H1 (cell line): ENCODE measurements at places on chromosomes 3 and 15.

GRCh38 chr3:144760831-144761230 is 789.2 kb downstream of the DIPK2A start:
- DNase-seq, result no peak
- H3K27ac ChIP-seq, result no peak overlapping the region
- no peaks in the 10 kb centered on the region for H3K36me3 ChIP-seq
- H3K27me3 ChIP-seq, result no peaks in the 10 kb centered on the region

DNA sequence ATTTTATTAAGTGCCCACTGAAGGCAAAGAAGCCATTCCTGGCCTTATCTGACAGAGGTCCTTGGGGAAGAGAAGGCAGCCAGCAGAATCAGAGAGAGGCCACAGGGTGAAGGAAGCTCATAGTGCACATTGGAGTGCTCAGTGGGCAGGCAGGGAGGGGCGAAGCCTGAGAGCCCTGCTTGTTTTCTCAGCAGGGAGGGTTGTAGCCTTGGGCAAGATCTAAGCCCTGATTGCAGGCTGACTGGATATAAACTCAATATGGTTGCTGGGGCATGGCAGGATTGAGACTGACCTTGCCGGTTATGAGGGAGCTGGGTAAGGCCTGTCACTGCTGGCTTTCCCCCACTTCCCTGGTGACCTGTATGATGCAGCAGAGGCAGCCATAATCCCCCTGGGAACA is 7.5 kb upstream of the IGSF11 start:
- H3K4me3 ChIP-seq, result no peak overlapping the region
- no peaks in the 10 kb centered on the region for H3K36me3 ChIP-seq
- no peaks in the 10 kb centered on the region for H3K27me3 ChIP-seq
- no peak for DNase-seq
- H3K4me1 ChIP-seq, result no peaks in the 10 kb centered on the region
- H3K27ac ChIP-seq, result no peak overlapping the region

DNA sequence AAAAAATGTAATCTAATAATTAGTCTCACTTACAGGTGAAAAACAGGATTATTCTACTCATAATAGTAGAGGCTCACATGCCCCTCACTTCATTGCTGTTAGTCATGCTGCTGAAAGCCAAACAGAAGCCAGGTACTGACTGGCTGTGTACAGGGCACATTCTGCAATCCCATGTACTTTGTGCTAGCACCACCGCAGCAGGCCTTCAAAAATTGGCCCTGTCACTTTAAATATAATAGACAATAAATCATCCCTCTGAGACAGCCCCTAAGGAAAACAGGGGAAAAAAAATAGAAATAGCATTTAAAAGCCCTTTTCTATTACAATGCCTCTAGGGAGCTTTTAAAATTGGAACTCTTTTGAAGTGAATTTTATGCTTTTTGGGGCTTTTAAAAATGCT is 723.8 kb downstream of the TUSC7 start:
- no peak overlapping the region for H3K27ac ChIP-seq
- H3K27me3 ChIP-seq, result no peaks in the 10 kb centered on the region
- DNase-seq, result no peak
- H3K4me3 ChIP-seq, result no peak overlapping the region
- H3K36me3 ChIP-seq, result no peaks in the 10 kb centered on the region

DNA sequence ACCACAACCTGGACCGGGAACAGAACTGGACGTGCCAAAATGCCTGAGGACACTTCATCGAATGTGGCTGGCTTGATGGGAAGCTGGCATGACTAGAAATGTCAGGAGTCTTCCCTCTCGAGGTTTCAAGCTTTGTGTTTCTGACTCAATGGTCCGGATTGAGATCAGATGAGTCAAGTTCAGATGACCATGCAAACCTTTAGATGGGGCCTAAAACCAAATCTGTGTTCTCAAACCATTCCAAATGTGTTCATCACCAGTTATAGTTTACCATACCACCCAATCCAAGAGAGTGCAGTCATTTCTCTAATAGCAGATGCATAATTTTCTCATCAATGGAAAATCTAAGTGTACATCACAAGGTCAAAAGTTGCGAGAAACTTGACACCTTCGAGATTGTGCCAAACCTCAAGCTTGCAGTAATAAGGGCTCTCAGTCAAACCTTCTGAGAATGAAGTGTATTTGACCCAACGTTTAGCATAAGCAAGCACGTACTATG is 369.1 kb downstream of the RORA start:
- H3K4me3 ChIP-seq, result no peak overlapping the region
- H3K36me3 ChIP-seq, result no peaks in the 10 kb centered on the region
- H3K4me1 ChIP-seq, result no peaks in the 10 kb centered on the region
- H3K27ac ChIP-seq, result no peak overlapping the region
- H3K27me3 ChIP-seq, result no peaks in the 10 kb centered on the region

DNA sequence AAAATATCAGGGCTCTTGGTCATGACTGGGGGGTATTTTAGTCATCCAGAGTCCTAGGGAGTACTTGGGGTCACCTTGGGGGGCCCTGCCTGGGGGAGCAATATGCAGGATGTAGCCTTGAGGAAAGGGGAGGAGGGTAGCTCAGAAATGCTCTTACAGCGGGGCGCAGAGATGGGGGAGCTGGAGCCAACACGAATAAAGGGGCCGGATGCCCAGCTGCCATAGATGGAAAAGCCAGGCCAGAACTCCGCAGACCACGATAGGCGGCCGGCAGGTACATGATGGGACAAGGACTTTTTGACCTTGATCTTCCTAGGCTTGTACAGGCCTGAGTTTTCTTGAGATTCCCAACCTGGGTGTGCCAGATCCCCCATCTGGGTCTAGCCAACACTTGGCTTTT is 47.7 kb upstream of the SLC6A1 start:
- H3K4me1 ChIP-seq, result no peaks in the 10 kb centered on the region
- no peak for DNase-seq
- no peaks in the 10 kb centered on the region for H3K27me3 ChIP-seq
- no peak overlapping the region for H3K4me3 ChIP-seq
- no peaks in the 10 kb centered on the region for H3K36me3 ChIP-seq

DNA sequence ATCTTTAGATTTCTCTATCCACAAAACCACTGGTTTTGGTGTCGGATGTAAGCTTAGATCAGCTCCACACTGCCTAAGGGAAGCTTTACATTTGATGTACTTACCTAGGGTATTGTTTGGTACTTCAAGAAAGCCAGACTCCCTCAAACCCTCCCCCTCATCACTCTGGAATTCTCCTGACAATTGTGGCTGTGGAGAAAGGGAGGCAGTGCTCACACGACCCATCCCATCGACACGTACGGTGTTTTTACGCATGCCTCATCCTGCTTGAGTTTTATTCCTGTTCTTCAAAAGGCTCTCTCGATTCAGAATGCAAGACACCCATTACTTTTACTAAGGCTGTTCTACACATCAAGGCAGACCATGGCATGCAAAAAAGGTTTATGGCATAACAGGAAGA is 67.3 kb upstream of the ONECUT1 start:
- H3K4me3 ChIP-seq, result no peak overlapping the region
- no peaks in the 10 kb centered on the region for H3K36me3 ChIP-seq
- DNase-seq, result no peak
- H3K27ac ChIP-seq, result no peak overlapping the region
- H3K27me3 ChIP-seq, result peaks cover 2% of the 10 kb centered on the region; the same call in 1 of the 2 replicates

DNA sequence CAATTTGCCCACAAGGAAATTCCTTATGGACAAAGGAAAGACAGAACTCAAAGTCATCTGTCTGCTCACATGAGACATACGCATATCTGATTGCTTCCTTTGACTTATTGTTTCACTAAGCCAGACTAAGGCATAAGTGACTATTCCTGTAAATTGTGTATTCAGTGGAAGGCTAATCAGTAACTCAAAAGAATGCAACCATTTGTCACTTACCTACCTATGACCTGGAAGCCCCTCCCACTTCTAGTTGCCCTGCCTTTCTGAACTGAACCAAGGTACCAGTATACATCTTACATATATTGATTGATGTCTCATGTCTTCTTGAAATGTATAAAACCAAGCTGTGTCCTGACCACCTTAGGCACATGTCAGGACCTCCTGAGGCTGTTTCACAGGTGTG is 53.5 kb upstream of the PROK2 start:
- no peaks in the 10 kb centered on the region for H3K27me3 ChIP-seq
- DNase-seq, result no peak
- H3K36me3 ChIP-seq, result no peaks in the 10 kb centered on the region
- H3K4me3 ChIP-seq, result no peak overlapping the region
- H3K27ac ChIP-seq, result no peak overlapping the region

GRCh38 chr15:71154607-71155200 is 39.4 kb downstream of the THSD4 start:
- DNase-seq, result no peak
- no peaks in the 10 kb centered on the region for H3K27me3 ChIP-seq
- H3K36me3 ChIP-seq, result no peaks in the 10 kb centered on the region
- no peaks in the 10 kb centered on the region for H3K4me1 ChIP-seq

DNA sequence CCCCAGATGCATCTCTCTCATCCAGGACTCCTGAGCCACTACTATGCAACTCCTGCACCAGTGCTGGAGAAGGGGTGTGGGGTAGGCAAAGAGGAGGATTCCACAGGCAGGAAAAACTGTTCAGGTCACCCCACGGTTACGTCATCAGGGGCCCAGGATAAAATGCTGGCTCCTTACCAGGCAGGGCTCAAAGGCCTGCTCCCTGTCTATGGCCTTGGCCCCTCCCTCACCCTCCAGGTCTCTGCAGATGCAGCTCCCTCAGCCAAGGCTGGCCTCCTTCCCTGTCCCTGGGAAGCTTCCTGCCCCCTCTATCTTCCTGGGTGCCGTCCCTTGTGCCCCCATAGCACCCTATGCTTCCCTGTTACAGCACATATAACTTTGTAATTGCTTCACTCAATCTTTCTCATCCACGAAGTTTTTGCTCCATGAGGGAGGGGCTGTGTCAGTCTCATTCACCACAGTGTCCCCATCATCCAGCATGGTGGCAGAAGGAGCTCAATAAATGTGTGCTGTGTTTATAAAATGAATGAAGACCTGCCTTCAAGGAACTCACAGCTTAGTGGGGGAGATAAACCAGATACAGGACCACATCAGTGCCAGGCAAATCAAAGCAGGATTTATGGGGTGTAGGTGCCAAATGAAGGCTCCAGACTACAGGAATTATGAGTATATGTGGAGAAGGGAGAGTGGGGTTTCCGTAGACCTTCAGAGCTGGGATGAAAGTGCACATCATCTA is 18.6 kb downstream of the KBTBD13 start:
- H3K4me3 ChIP-seq, result no peak overlapping the region
- H3K27ac ChIP-seq, result no peak overlapping the region
- H3K27me3 ChIP-seq, result no peaks in the 10 kb centered on the region
- no peaks in the 10 kb centered on the region for H3K36me3 ChIP-seq

GRCh38 chr3:109023656-109024254 is 70.1 kb upstream of the GUCA1C start:
- DNase-seq, result no peak
- no peaks in the 10 kb centered on the region for H3K4me1 ChIP-seq
- no peak overlapping the region for H3K4me3 ChIP-seq

- no peak overlapping the region for H3K4me3 ChIP-seq
- H3K27me3 ChIP-seq, result no peaks in the 10 kb centered on the region
- no peaks in the 10 kb centered on the region for H3K36me3 ChIP-seq
- no peaks in the 10 kb centered on the region for H3K4me1 ChIP-seq
- DNase-seq, result no peak
Measured at GRCh38 chr3:140223197-140223596, 288.2 kb downstream of the CLSTN2 start.

- no peak for DNase-seq
Measured at GRCh38 chr15:49675041-49675440, 54.2 kb downstream of the DTWD1 start.

GRCh38 chr15:89912674-89913396 is at the start of gene ARPIN:
Gene ARPIN, minus strand, starts transcription at chr15:89912952. Its CDS starts 117 bp downstream, at chr15:89912835.
- H3K4me3 ChIP-seq, result peak within 1 kb of the TSS; percentile 50
- 0 out of 2 replicates have a peak within 1 kb of the TSS, but pooled peaks have one; percentile 26 for H3K27ac ChIP-seq
- peaks cover 6% of the 10 kb centered on the region for H3K4me1 ChIP-seq

DNA sequence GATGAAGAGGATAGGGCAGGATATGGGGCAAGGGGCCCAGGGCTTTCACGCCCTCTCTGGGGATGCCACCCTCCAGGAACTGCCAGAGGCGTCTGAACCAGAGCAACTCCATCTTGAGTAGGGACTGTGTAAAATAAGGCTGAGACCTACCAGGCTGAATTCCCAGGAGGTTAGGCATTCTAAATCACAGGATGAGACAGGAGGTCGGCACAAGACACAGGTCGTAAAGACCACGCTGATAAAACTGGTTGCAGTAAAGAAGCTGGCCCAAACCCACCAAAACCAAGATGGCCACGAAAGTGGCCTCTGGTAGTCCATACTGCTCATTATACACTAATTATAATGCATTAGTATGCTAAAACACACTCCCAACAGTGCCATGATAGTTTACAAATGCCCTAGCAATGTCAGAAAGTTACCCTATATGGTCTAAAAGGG is 40.7 kb downstream of the HERC1 start:
- peaks cover 3% of the 10 kb centered on the region; the same call in 1 of the 2 replicates for H3K4me1 ChIP-seq
- no peak overlapping the region for H3K4me3 ChIP-seq
- no peak for DNase-seq
- no peaks in the 10 kb centered on the region for H3K36me3 ChIP-seq
- no peaks in the 10 kb centered on the region for H3K27me3 ChIP-seq
- H3K27ac ChIP-seq, result no peak overlapping the region

DNA sequence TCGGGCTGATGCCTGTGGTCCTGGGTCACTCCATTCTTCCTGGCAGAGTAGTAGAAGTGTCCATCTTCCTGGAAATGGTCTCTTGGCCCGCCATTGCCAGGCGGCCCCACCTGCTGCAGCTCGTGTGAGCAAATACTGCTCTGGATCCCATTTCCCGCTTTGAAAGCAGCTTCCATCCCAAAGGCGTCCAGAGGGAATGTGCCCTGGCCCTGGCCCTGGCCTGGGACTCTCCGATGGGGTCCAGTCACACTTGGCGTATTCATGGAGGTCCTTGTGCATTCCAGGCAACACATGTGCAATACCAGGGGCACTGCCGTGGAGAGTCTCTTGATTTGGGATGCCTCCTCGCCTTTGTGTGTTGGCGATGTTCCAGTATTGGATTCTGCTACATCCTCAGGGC is 111.1 kb downstream of the SNRPN start:
- H3K27ac ChIP-seq, result no peak overlapping the region
- H3K4me1 ChIP-seq, result no peaks in the 10 kb centered on the region
- H3K4me3 ChIP-seq, result no peak overlapping the region
- DNase-seq, result no peak
